Progenitor cell of endocrine pancreas (in vitro differentiated cells): ENCODE measurements at places on chromosomes 7 and 10. TPM values are rescaled to one million over a fixed set of nuclear protein-coding genes. Genes with fewer than 3 reads are reported as not detected.

The DPYSL4 gene
- 54.6 and 55.9 TPM in 2 replicates for total RNA-seq

The SUN3 gene
- not detected in 2 replicates for total RNA-seq

GRCh38 chr7:116455009-116455408 is 44.5 kb upstream of the CAV2 start:
- no peak overlapping the region for H3K27ac ChIP-seq
- no peaks in the 10 kb centered on the region for H3K36me3 ChIP-seq
- H3K27me3 ChIP-seq, result peaks cover 13% of the 10 kb centered on the region
- no peak for DNase-seq
- H3K4me3 ChIP-seq, result no peak overlapping the region
- H3K4me1 ChIP-seq, result peaks cover 17% of the 10 kb centered on the region

DNA sequence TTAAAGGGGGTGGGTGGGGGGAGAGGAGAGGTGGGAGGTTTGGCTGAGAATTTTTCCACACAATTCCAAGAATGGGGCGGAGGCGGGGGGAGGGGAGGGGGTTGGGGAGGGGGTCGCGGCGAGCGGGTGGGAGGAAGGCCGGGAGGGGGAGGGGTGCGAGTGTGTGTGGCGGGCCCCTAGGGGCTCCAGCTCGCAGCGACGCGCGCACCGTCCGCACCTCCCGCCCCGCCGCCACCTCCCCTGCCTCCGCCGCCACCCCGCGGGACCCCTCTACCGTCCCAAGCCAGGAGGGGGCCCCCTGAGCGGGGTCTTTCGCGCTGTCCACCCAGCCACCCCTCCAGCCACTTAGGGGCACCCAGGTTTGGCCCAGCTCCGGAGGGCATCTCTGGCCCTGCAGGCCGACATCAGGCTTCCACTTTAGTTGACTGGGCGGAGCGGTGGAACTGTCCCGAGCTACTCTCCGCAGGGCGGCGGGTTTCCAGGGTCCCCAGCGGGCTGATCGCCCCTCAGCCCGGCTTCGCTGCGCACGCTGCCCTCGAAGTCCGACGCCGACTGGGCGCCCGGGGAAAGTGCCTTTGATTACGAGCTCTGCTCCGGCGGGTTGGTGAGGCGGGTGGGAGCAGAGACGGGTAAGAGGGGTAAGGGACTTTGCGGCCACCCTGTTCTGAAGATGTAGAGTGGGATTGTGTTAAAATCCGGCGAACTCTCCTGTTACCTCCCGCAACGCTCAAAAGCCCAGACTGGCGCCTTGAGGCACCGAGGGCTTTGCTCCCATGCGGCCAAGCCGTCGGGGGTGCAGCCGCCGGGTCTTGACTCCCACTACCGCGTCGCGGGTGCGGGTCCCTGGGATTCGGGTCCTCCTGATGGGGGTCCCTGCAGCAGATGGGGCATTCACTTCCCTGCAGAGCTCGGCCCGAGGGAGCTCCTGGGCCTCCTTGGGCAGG is 1.8 kb upstream of the VAX1 start:
- H3K4me1 ChIP-seq, result peaks cover 10% of the 10 kb centered on the region
- no peak overlapping the region for H3K27ac ChIP-seq
- DNase-seq, result no peak
- no peak overlapping the region for H3K4me3 ChIP-seq
- H3K27me3 ChIP-seq, result peaks cover 88% of the 10 kb centered on the region
- no peaks in the 10 kb centered on the region for H3K36me3 ChIP-seq

DNA sequence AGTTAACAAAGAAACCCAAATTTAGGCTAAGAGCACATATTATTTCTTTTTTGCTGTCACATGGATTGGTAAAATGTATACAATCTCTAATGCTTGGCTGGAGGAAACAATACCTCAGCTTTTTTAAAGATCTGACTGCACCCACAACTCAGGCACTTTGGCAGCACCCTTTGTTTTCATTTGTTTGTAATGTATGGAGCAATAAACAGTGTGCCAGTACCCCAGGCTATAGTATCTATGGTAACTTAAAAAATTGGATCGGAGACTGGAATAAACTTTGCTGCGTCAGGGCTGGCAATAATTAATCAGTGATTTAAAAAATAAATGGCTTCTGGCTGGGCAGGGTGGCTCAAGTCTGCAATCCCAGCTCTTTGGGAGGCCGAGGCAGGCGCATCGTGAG is 27.2 kb downstream of the POLR1F start:
- DNase-seq, result no peak
- no peaks in the 10 kb centered on the region for H3K27me3 ChIP-seq
- no peaks in the 10 kb centered on the region for H3K36me3 ChIP-seq
- H3K4me3 ChIP-seq, result no peak overlapping the region
- no peaks in the 10 kb centered on the region for H3K4me1 ChIP-seq

The ZC3HAV1L gene
- total RNA-seq, result 16.5 and 18.2 TPM in 2 replicates

The TAS2R41 gene
- not detected in 2 replicates for total RNA-seq

- DNase-seq, result no peak
- no peak overlapping the region for H3K4me3 ChIP-seq
- H3K27me3 ChIP-seq, result peaks cover 7% of the 10 kb centered on the region
- H3K36me3 ChIP-seq, result no peaks in the 10 kb centered on the region
These were observed 3.1 kb downstream of the SDK1 start for GRCh38 chr7:3304131-3304530.

DNA sequence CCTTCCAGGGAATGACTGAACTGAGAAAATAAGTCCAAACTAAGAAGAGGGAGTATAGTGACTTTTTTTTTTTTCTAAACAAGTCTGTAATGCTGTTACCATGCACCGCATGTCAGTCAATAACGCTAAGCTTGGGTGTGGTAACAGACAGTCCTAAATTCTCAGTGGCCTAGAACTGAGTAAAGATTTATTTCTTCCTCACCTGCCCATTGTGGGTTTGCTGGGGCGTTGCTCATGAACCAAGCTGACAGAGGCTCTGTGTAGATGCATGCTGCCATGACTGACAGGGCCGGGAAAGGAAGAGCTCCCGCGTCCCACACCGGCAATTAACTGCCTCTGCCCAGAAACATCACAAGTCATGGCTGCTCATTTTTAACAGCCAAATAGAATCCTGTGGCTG is 25.5 kb upstream of the PRKG1 start:
- H3K27ac ChIP-seq, result no peak overlapping the region
- DNase-seq, result no peak
- peaks cover 4% of the 10 kb centered on the region for H3K4me1 ChIP-seq
- H3K36me3 ChIP-seq, result no peaks in the 10 kb centered on the region

DNA sequence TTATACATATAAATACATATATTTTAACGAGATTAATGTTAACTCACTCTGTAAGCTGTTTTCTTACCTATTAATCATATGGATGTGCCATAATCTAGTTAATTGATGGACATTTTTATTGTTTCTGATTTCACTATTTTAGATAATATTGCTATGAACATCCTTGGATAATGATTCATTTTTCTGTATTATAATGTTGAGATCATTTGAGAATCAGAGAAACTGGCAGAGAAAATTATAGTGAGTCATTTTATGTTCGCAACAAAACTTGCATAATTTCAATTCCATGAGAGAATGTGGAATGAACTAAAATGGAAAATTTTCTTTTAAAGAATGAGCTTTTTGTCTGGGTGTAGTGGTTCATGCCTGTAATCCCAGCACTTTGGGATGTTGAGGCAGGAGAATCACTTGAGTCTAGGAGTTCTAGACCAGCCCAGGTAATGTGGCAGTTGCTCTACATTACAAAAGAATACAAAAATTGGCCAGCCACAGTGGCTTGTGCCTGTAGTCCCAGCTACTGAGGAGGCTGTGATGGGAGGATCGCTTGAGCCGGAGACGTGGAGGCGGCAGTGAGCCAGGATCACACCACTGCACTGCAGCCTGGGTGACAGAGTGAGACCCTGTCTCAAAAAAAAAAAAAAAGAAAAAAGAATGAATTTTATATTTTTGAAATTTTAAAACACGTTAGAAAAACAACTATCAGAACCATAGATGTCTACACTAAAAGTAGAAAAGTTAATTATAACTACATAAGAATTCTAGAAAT is 40.5 kb downstream of the PAPSS2 start:
- H3K4me3 ChIP-seq, result no peak overlapping the region
- no peak overlapping the region for H3K27ac ChIP-seq
- DNase-seq, result no peak
- peaks cover 9% of the 10 kb centered on the region for H3K27me3 ChIP-seq
- H3K4me1 ChIP-seq, result peaks cover 8% of the 10 kb centered on the region
- H3K36me3 ChIP-seq, result no peaks in the 10 kb centered on the region

The ABCC2 gene
- 0.75 and 0.89 TPM in 2 replicates for total RNA-seq

- no peak overlapping the region for H3K27ac ChIP-seq
- DNase-seq, result no peak
- peaks cover 11% of the 10 kb centered on the region for H3K4me1 ChIP-seq
- H3K27me3 ChIP-seq, result no peaks in the 10 kb centered on the region
- no peak overlapping the region for H3K4me3 ChIP-seq
- no peaks in the 10 kb centered on the region for H3K36me3 ChIP-seq
These were observed 150.2 kb upstream of the CACNA2D1 start for GRCh38 chr7:82593780-82594179.

The CYP2E1 gene
- 0.91 and 1.4 TPM in 2 replicates for total RNA-seq

DNA sequence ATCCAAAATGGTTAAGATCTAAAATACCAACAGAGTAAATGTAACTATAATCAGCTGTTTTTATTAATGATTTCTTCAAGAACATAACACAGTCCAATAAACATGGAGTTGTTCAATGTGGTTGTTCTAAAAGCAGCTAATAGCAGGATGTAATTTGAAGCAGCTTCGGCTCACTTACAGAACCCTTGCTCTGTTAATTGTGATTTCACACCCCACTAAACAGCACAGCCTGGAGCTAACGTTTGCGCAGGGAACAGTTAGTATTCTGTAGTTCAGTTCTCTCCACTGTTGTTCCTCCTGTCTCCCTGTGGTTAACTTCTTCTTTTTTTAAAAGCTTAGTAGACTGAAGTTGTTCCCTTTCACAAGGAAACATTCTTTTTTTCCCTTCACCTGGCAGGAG is 104.0 kb downstream of the GRM3 start:
- H3K27ac ChIP-seq, result no peak overlapping the region
- no peaks in the 10 kb centered on the region for H3K27me3 ChIP-seq
- DNase-seq, result no peak
- H3K4me1 ChIP-seq, result peaks cover 18% of the 10 kb centered on the region

The WDFY4 gene
- total RNA-seq, result 0.07 and 0.16 TPM in 2 replicates

GRCh38 chr10:123502983-123503382 is 163.2 kb upstream of the GPR26 start:
- no peak overlapping the region for H3K27ac ChIP-seq
- no peaks in the 10 kb centered on the region for H3K36me3 ChIP-seq
- no peak overlapping the region for H3K4me3 ChIP-seq
- H3K27me3 ChIP-seq, result peaks cover 12% of the 10 kb centered on the region
- peaks cover 2% of the 10 kb centered on the region for H3K4me1 ChIP-seq

The IDI2 gene
- not detected in 2 replicates for total RNA-seq

DNA sequence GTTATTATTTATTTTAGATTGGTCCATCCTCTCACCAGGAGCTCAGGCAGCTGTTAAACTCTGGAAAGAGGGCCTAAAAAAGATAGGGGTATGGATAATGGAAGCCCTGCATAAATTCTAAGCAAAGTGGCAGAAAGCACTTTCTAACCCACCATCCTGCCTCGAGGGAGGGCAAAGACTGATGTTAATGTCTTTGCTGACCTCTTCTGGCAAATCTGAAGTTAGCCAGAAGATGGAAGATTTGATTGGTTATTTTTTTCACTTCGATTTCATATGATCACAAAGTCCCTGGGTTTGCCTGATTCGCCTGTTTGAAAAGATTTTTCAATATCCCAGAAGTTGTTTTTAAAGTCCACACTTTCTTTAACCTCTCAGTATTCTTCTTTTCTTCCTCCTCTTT is 24.8 kb downstream of the OR9A2 start:
- no peak for DNase-seq
- H3K4me3 ChIP-seq, result no peak overlapping the region
- H3K27me3 ChIP-seq, result peaks cover 16% of the 10 kb centered on the region
- peaks cover 1% of the 10 kb centered on the region for H3K36me3 ChIP-seq
- peaks cover 8% of the 10 kb centered on the region for H3K4me1 ChIP-seq

DNA sequence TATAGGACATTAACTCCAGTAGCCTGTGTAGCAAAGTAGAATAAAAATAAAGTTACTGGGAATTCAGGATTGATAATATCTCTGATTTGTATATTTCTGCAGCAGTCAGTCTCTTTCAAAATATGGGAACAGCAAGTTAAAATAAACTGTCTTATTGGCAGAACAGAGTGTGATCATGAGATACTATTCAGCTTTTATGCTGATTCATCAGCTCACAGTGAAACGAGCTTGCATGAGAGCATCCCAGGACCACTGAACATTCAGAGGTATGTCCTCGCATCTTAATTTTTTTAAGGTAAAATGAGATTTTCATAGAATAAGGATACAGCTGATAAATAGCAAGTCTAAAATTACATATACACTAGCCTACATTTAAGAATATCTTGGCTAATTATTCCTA is 282.5 kb upstream of the MYO3A start:
- H3K27me3 ChIP-seq, result peaks cover 36% of the 10 kb centered on the region
- H3K27ac ChIP-seq, result no peak overlapping the region
- H3K36me3 ChIP-seq, result no peaks in the 10 kb centered on the region

DNA sequence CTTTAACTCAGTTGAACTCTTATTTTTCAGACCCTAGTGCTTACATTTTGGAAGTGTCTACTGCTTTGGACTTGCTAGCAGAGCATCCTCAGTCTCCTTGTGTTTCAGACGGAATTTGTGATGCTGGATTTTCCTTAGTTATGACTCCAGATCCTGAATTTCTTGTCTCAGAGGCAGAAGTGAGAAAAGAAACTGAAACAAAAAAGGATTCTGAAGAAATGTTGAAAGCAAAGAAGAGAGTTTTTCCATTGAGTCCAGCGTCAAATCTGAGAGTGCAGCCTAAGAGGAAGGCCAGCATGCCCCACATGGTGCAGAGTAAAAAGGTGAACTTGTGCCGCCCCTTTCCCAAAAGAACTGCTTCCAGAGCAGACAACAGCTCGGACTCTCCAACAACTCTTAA is 46.1 kb downstream of the TASOR2 start:
- no peak overlapping the region for H3K4me3 ChIP-seq
- H3K4me1 ChIP-seq, result peaks cover 5% of the 10 kb centered on the region
- H3K36me3 ChIP-seq, result peaks cover 7% of the 10 kb centered on the region
- H3K27ac ChIP-seq, result no peak overlapping the region
- DNase-seq, result no peak
- no peaks in the 10 kb centered on the region for H3K27me3 ChIP-seq

- no peaks in the 10 kb centered on the region for H3K36me3 ChIP-seq
- peak overlapping the region; percentile 38 for H3K27ac ChIP-seq
- DNase-seq, result no peak
These were observed 117.7 kb downstream of the CCNY start for GRCh38 chr10:35453855-35454532.

The CYP2C19 gene
- total RNA-seq, result 0.42 TPM in 1 of 2 replicates, not detected in the other

DNA sequence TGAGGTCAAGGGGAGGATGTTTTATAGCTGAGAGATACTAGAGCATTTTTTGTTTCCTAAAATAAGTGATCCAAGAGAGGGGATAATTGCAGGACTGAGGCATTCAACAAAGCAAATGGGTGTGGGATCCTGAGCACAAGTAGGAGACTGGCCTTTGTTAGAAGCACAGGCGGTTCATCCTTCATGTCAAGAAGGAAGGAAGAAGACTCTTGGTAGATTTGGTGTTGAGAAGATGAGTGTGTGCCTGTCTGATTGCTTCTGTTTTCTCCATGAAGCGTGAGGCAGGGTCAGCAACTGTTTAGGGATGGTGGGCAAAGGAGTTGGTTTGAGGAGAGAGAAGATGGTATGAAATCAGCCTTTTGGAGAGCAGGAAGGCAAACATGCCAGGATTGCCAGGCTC is 27.6 kb downstream of the STRIP2 start:
- DNase-seq, result no peak
- no peak overlapping the region for H3K4me3 ChIP-seq
- H3K36me3 ChIP-seq, result no peaks in the 10 kb centered on the region
- H3K27me3 ChIP-seq, result no peaks in the 10 kb centered on the region
- no peaks in the 10 kb centered on the region for H3K4me1 ChIP-seq

GRCh38 chr10:103123282-103124024 is 69.6 kb downstream of the NT5C2 start:
- DNase-seq, result no peak
- peaks cover 14% of the 10 kb centered on the region for H3K36me3 ChIP-seq
- H3K4me1 ChIP-seq, result peaks cover 5% of the 10 kb centered on the region
- no peaks in the 10 kb centered on the region for H3K27me3 ChIP-seq
- no peak overlapping the region for H3K27ac ChIP-seq
